Fibroblast of villous mesenchyme (primary cell): ENCODE measurements at places on chromosomes 11 and 22. TPM values are rescaled to one million over a fixed set of nuclear protein-coding genes. Genes with fewer than 3 reads are reported as not detected.

DNA sequence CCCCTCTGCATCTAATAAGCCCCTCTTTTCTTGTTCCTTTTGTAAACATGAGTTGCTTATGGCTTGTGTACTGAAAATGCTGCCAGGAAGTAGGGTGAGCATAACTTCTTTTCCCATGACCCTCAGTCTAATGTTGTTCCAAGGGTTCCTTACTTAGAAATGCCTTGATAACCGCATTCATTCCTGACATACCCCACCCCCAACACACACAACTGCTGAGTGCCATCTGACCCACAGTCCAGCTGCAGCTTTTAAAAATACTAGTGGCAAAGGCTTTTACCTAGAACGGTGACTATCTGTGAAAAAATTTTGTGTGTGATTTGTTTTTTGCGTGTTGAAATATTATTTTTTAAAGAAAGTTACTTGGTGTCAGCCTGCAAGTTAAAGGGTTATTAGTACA, 52.6 kb downstream of the ARHGAP42 start:
- DNase-seq = peak; percentile 97

The MEI1 gene
- 1.3 and 2.2 TPM in 2 replicates for total RNA-seq

- DNase-seq = no peak
Observed at GRCh38 chr11:125869521-125869920, 17.9 kb upstream of the HYLS1 start.

GRCh38 chr11:94604482-94604881, 37.3 kb downstream of the PIWIL4 start:
- DNase-seq = no peak

DNA sequence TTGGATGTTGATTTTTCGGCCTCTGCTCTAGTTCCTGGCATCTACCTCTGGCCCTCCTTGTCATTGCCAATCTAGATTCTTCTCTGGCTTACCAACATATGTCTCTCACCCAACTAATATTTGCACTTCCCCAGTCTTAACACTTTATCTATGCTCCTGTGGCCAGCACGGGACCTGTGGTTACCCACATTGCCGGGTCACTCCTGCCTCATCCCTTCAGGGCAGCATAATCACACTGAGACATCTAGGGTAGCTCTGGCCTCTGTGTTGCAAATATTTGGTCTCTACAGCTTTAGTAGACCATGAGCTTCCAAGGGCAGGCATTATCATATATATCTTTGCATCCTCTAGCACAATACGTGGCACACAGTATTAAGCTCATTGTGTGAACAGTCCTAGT, 182.0 kb upstream of the ARHGAP20 start:
- DNase-seq = no peak

The CHRM1 gene
- total RNA-seq = not detected in 2 replicates
